ENCODE measurements at places on chromosomes 3 and 15.

GRCh38 chr15:70147178-70147760, 49.6 kb upstream of the TLE3 start:
- no peak for DNase-seq

DNA sequence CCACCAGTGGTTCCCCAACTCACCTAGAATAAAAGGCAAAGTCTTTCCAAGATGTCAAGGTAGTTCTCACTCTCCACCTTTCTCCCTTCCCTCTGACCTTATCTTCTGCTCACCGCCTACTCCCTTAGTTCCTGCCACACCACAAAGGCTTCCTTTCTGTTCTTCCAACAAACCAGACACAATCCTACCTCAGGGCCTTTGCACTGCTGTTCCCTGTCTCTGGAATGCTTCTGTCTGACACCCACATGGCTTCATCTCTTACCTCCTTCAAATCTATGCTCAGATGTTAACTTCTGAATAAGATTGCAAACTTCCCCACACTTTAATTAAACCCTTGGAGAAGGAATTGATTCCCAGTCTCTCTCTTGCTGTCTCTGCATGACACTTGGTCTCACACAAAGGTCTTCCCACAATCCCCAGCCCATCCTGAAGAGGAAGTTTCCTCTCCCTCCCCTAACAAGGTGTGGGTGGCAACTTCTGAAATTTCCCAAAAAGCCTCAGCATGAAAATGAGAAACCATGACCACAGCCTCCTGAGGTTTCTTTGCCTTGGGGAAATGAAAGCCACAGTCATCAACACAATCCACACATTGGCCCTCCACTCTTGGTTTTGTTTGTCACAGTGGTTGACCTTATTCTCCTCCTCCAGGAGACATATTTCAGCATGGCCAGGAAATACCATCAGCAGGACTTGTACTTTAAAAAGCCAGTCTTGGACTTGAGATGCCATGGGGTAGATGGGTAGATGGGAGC, 3.0 kb upstream of the RYK start:
- DNase-seq = no peak

- peak; percentile 53 for DNase-seq
These were observed 68.9 kb upstream of the TNFSF10 start for GRCh38 chr3:172591876-172592771.

- DNase-seq = no peak
These were observed 53.0 kb upstream of the CTDSPL start for GRCh38 chr3:37808656-37809055.

DNA sequence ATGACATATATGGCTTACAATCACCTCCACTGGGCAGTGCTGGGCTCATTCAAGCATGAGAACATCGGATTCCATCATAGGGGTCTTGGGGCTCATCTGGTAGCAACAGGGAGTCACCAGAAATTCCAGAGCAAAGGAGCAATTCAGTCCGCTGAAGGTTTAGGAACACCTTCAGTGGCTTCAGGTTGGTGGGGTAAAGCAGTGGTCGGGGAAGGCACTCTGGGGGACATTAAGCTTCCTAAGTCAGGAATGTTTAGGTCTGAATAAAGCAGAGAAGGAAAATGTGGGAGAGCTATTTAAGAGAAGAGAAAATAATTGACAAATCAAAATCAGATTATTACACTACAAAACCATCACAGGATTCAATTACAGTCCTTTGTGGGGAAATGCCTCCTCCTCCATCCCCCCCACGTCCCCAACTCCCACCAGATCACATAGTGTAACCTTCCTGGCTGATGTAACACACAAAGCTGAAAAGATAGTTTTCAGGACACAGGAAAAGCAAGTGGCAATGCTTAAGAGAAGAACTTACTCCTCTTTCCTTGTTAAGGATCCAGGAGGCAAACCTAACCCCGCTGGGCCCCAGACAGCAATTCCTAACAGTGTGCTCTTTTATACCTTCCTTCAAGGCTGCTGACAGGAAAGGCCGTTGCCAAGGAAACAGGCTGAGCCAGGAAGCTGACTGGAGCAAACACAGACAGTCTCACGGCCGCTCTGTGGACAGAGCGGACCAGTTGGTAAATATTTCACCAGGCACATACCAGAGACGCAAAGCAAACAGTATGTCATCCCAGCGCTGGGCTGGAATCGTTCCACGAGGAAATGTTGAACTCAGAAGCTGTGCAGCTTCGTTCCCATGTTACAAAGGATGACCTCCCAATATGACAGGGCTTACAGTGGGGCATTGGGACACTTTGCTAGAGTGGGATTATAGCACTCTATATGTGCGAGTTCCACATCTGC, 57.5 kb upstream of the LMCD1 start:
- DNase-seq = no peak

GRCh38 chr15:28969511-28970085, 83.8 kb downstream of the APBA2 start:
- DNase-seq = no peak

DNA sequence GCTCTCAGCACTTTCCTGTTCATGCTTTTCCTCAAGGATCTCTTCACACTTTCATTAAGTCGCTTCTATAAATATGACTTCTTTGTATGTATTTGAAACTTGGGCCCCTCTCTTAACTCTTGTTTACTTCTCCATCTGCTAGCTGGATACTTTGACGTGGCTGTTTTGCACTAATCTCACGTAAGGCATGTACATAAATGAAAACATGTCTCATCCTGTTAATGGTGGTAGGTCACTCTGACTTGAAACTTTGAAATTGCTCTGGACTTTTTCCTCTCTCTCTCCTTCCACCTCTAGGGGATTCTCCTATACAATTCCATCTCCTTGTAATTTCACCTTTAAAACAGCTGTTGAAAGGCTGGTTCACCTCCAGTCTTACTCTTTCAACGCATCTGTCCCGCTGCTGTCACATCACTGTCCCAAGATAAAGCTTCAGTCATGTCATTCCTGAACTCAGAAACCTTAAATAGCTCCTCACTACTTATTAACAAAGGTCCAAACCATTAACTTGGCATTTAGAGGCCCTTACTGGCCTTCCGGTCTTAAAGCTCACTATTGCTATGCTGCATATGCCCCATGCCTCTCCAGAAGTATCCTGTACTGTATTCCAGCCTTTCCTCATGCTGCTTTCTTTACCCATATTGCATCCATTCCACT, 1.2 kb downstream of the BLOC1S6 start:
- DNase-seq = no peak

GRCh38 chr15:71461748-71462147, 346.5 kb downstream of the THSD4 start:
- DNase-seq = no peak

- DNase-seq = no peak
These were observed 24.9 kb upstream of the RASGRP1 start for GRCh38 chr15:38589502-38589901.

GRCh38 chr3:129161860-129162271, 1.0 kb upstream of the ISY1 start:
- no peak for DNase-seq

GRCh38 chr3:48989796-48990635, at the start of gene P4HTM:
TSS of gene P4HTM (plus strand) at chr3:48990241. CDS start at chr3:48990257, 16 bp downstream.
- DNase-seq = peak; percentile 50

DNA sequence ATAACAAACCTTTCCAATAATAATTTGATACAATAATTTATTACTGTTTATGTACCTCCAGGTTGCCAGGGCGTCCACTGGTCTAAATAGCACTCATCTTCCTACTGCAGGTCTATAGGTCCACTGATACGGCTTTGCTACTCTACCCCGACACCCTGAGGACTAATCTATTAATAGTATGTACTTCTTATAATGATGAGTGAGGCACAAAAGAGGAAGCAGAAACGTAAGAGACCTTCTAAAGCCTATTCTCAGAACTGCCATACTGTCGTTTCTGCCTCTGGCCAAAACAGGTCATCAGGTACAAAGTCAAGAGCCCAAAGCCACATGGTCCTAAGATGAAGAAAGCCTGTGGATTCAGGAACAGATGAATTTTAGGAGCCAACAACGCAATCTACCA, 163.2 kb upstream of the GRM7 start:
- no peak for DNase-seq

GRCh38 chr3:174413062-174413912, 445.8 kb upstream of the NAALADL2 start:
- DNase-seq = no peak
